ENCODE measurements at places on chromosomes 6 and 20.

GRCh38 chr20:1674361-1674760 is 16.8 kb upstream of the SIRPG start:
- peak; percentile 29 for DNase-seq

GRCh38 chr20:11267131-11267761 is 593.4 kb upstream of the JAG1 start:
- DNase-seq = no peak

- DNase-seq = no peak
These were observed 577.8 kb downstream of the MAFB start for GRCh38 chr20:40111282-40111681.

GRCh38 chr6:113495521-113495920 is 361.6 kb upstream of the MARCKS start:
- no peak for DNase-seq

GRCh38 chr6:90003069-90003795 is 109.0 kb downstream of the GJA10 start:
- DNase-seq = no peak

DNA sequence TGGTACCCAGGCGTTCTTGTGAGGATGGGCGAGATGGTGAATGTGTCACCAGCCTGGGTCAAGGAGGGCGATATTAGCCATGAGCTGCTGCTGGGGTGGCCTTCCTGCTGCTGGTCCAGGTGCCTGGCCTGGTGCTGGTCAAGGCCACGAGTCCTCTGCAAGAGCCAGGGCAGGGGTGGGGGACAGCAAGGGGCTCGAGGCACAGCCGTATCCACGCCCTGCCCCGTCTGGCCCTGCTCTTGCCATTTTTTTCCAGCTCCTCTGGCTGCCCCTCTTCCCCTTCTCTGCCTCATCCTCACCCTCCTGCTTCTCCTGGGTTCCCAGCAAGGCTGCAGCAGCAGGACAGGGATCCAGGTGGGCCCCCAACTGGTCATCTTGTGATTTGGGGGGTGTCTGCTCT is 51.2 kb downstream of the CDH4 start:
- no peak for DNase-seq

DNA sequence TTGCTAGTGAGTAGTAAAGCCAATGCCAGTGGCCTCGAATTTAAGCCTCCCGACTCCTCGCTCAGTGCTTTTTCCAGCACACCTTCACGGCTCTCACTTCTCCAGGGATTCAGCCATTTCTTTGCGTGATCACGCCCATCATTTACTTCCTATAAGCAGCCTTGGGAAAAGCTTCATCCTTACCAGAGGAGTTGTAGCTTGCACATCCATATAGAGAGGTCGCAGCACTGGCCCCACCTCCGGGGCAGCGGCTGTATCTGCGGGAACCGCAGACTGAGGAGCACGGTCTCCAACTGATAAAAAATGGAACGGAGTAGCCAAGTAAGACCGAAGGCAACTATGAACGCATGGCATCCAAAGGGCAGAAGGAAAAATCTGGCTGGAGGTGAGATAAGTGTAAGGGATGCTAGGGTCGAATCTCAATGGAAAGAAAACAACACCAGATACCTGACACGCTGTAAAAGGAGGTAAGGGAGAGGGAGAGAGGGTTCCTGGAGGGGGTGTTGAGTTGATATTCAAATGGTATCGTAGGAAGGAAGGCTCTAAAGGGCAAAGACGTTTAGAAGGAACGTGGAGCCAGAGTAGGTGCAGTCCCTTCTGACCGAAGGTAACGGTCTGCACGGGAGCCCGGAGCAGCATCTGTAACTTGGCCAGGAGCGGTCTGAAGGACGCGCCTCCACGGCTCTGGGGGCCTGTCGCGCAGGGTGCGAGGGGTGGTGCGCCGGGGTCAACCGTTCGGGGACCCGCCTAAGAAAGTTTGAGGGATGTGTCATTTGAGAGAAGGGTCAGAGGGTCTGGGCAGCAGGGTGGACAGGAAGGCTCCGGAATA is 640 bp downstream of the NFS1 start:
- DNase-seq = no peak

- no peak for DNase-seq
These were observed 10.6 kb downstream of the MYB start for GRCh38 chr6:135191508-135192255.

DNA sequence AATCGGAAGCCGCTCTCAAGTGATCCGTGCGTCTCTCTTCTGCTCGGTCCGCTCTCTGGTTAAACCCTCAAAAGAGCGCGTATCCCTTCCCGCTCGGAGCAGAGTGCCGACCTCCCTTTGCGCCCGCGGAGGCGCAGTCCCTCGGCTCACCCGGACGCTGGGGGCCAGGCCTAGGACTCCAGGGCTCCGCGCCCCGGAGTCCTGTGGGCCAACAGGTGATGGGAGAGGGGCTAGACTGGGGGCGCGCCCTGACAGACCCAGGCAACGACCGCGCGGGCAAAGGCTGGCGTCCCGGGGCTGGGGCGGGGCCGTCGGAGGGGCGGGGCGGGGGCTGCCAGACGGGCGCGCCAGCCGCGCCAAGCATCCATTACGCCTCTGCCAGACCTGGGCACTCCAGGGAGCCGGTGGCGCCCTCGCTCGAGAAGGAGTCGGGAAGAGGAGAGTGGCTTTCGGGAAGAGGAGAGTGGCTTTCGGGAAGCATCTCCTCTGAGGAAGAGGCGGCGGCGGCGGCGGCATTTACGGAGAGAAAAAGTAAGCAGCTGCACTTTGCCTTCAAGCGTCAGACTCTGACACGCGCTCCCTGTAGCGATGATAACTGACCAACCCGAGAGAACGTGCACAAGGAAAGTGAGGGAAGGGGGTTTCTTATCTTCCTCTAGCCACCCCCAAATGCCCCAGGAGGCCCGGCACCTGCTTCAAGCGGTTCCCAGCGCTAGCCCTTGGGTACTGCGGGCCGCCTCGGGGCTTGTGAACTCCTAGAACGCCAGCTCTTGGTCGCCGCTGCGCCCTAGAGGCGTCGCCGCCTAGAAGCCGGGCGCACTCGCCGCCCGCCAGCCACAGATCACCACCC is 2.6 kb downstream of the EPHA7 start:
- DNase-seq = no peak

GRCh38 chr6:25428758-25429317 is 149.7 kb downstream of the CARMIL1 start:
- DNase-seq = no peak

GRCh38 chr6:80886475-80886874 is 780.0 kb downstream of the BCKDHB start:
- no peak for DNase-seq

GRCh38 chr6:169894377-169894960 is 143.0 kb downstream of the ERMARD start:
- DNase-seq = no peak

- no peak for DNase-seq
These were observed 219.7 kb upstream of the SUPT3H start for GRCh38 chr6:45597424-45597823.

- DNase-seq = no peak
These were observed 176.6 kb upstream of the POU3F2 start for GRCh38 chr6:98657764-98658163.

DNA sequence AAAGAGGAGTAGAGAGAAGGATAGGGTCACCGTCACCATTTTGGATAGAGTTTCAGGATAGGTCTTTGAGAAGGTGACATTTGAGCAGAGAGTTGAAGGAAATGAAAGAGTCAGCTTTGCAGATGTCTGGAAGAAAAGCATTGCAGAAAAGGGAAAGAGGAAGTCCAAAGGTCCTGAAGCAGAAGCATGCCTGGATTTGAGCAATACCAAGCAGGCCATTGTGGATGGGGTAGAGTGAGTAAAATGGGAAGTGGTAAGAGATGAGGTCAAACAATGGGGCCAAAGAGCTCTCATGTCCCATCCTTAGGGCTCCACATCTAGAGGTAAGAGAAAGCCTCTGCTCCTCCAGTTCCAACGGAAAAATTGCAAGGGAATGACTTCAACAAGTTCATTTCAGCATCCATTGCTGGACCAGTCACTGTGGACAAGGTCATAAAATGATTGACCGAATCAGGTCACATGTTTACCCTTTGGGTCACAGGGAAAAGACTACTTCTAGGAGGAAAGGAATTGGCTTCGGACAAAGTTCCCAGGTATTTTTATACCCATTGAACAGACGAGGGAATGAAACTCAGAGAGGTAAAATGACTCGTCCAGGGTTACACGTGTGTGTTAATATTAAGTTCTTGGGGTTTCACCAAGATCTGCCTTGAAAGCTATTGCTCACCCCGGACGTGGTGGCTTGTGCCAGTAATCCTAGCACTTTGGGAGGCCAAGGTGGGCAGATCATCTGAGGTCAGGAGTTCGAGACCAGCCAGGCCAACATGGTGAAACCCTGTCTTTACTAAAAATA is 6.6 kb upstream of the SAMHD1 start:
- DNase-seq = no peak

GRCh38 chr6:29506446-29507067 is 18.8 kb upstream of the MAS1L start:
- no peak for DNase-seq

- no peak for DNase-seq
These were observed 7.7 kb downstream of the LSM14B start for GRCh38 chr20:62129731-62130531.

- no peak for DNase-seq
These were observed 25.1 kb downstream of the PPP1R3G start for GRCh38 chr6:5110246-5110645.

- no peak for DNase-seq
These were observed 51.1 kb downstream of the ARID1B start for GRCh38 chr6:156828280-156828703.

- DNase-seq = no peak
These were observed 212.7 kb upstream of the AGPAT4 start for GRCh38 chr6:161486361-161487216.

All from activated T-cell treated with anti-CD3 and anti-CD28 coated beads for 1 hour (primary cell).